ENCODE measurements at places on chromosomes 12 and 14.

DNA sequence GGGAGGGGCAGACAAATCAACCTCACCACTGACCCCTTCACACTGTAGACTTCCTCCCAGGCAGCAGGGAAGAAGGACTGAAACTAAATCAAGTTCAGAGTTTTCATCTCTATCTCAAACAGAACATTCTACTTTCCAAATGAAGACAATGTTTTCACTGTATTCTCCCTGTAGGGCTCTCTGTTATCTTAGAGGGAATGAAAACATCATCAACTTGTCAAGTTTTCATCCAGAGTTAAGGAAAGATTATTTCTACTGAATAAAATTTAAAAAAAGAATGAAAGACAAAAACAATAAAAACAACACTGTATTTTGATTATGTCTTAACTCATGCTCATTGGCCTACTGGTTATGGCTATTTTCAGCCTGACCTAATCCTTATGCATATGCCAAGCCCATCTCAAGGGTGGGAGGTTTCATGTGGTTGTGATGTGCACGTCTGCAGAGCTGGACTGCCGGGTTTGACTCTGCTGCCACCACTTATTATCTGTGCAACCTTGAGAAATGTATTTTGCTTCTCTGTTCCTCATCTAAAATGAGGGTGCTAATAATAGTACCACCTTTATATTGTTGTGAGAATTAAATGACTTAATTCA, 152.0 kb upstream of the AVPR1A start:
- no peak for DNase-seq

DNA sequence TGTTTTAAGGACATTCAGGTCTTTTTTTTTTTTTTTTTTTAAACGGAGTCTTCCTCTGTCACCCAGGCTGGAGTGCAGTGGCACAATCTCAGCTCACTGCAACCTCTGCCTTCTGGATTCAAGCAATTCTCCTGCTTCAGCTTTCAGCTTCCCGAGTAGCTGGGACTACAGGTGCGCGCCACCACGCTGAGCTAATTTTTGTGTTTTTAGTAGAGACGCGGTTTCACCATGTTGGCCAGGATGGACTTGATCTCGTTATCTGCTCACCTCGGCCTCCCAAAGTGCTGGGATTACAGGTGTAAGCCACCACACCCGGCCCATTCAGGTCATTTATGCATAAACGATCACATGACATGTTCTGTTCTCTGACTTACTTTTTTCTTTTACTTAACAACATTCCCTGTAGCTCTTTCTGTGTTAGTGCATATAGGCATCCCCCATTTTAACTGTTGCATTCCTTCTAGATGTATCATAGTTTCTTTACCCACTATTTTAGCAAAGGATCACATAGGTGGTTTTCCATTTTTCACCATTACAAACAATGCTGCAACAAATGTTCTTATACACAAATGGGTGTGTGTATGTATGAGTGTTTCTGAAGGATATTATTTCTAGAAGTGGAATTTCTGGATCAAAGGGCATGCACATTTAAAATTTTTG, 74.2 kb downstream of the ARF6 start:
- DNase-seq = no peak

DNA sequence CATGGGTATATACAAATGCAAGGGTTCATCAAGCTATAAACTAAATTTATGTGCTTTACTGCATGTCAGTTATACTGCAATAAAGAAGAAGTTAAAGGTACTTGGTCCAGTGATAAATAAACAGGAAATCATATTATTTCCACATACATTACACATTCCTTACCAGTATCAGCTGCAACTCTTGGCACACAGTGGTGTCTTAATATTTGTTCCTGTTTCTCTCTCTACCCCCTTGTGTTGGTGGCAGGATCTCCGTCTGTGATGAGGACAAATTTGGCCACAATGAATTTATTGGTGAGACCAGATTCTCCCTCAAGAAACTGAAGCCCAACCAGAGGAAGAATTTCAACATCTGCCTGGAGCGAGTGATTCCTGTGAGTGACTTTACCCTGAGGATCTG, 19.2 kb upstream of the OAS1 start:
- DNase-seq = no peak

GRCh38 chr12:98509063-98509462, 6.3 kb upstream of the TMPO start:
- DNase-seq = no peak

DNA sequence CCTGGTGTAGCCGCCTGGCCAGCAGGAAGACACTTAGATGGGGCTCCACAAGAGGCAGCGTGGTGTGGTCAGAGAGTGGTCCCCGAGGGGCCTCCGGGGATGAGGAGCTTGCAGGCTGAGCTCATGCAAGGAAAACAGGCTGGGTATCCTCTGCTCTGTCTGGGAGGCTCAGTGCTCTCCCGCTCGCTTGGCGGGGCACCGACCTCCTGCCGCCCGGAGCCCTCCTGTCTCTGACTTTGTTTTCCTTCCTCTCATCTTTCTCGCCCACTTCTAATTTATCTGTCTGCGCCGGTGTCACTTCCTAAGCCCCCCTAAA, 31.3 kb upstream of the DLK1 start:
- no peak for DNase-seq

GRCh38 chr14:77830692-77831091, 30.8 kb downstream of the ADCK1 start:
- DNase-seq = no peak

All from iPS-NIHi11 (cell line).